ENCODE measurements at places on chromosomes 3 and 15.
A peak's percentile ranks its signal among the peaks of the same experiment; 100 is the strongest.

GRCh38 chr3:47578119-47578632, 489 bp downstream of the CSPG5 start:
- DNase-seq = no peak

- peak; percentile 55 for DNase-seq
Measured at GRCh38 chr15:69410248-69410874, 3.8 kb upstream of the KIF23 start.

- DNase-seq = peak; percentile 16
Measured at GRCh38 chr3:151347432-151347831, 18.1 kb upstream of the P2RY13 start.

DNA sequence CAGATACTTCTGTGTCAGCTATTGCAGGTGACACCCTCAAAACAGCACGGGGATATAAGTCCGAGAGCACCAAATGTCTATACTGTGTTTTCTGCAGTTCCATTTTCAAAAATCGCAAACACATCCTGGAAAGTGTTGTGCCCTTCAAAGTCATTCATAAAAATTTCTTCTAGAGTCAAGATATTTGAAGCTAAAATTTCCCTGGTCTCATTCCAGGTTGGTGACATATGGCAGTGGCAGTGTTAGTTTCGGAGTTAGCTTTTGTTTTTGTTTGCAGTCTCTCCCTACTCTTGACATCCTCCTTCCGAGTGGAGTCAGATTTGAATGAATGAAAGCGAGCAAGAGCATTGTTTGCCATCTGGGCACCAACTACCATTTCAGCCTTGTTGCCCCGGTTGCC, 3.2 kb upstream of the FSIP1 start:
- DNase-seq = no peak

DNA sequence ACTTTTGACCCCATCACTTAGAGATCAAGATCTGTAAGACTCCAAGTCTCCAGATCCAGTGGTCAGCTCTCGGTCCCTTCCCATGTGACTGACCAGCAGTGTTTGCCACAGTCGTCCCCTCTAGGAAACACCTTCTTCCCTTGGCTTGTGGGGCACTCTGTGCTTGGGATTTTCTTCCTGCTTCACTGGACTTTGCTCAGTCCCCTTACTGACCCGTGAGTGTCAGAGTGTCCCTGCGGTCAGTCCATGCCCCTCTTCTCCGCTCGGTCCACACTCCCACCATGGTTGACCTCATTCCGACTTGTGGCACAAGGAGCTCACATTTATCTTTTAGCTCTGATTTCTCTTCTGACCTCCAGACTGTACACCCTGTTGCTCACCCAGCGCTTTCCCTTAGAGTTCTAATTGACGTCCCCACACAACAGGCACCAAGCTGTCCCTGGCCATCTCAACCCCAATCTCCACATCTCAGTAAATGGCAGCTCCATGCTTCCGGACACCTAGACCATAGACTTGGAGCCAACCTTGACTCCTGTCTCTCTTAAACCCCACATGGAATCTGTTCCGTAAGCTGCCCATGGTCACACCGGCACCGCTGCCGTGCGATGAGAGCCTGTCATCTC, 67.9 kb downstream of the APBA2 start:
- DNase-seq = no peak

DNA sequence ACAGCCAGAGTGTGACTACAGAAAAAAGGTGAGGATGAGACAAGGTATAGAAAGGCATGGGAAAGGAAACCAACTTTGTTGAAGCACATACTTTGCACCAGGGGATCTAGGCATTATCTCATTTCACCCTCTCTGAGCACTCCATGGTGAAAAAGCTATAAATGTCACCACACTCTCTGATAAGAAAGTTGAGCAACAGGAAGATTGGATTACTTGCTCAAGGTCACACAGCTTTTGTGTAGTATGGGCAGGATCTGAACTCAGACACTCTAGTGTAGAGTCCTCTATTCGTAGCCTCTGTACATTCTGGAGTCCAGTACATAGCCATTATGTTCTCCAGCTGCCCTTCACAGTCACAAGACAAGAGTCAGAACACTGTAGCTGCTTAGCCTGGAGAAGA, 163.4 kb upstream of the SEMA6D start:
- DNase-seq = peak; percentile 33

GRCh38 chr15:40578892-40579291, 9.8 kb downstream of the RPUSD2 start:
- DNase-seq = no peak

DNA sequence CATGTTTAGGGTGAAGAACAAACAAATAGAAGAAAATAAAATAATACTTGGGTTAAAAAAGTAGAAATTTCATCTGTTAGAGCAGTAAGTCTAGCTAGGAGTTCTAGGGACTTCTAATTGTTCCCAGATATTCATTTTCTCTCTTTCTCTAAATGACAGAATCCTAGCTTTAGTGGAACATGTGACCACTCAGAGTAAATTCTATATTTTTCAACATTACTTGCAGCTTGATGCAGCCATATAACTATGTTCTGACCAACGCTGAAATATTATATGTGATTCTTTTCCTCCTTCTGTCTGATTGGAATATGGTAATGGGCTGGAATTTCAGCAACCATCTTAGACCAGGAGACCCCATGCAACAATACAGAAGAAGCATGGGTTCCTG, 8.1 kb downstream of the PTX3 start:
- DNase-seq = no peak

DNA sequence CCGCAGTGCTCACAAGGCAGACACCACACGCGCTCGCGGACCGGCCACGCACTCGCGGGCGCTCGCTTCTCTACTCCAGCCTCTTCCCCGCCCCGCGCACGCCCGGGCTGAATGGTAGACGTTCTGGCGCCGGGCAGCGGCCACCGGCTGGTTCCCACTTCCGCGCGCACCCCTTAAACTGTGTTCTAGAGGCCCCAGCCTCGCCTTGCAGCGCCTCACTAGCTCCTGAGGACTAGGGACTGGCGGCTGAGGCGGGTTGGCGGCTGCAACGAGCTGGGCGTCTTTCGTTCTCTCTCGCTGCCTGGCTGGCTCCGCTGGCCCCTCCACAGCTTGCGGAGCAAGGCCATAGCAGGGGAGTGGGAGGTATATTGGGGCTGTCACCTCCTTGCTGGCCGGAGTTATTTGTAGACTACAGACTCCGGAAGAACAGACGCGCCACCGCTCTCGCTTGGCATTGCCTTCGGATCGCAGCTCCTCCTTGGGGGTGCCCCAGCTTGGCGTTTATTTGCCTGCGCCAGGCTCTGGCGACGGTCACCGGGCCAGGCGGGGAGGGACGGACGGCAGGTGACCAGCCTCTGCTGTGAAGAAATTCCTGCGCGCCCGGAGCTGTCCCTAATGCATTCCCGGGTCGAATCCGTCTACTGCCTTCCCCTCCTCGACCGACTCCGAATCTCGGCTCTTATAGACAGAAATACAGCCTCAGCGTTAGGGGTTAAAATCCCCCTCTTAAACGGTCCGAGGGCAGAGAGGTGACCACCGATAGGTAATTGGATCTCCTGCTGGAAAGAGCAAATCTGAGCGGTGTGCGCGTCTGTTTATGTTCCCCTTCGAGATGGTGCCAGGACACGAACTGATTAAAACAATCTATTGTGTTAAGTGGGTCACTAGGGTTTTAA, 1.3 kb downstream of the GREM1 start:
- DNase-seq = peak; percentile 52
